ENCODE measurements at places on chromosomes 11 and 22.

DNA sequence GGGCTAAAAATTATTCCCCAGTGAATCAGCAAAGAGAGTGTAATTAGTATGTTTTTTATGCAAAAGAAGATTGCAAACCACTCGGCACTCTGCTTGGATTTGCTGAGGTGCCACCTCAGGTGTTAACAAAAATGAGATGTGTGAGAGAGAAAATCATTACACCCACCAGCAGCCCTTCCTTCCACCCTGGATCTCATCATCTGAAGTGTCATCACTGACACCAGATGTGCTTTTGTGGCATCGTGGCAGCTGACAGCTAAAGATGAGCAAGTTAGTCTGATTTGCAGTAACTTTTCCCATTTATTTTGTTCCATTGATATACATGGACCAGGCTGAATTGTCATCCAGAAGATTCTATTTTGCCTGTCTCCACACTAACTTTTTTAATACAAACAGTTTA lies 44.6 kb upstream of the PAK1 start:
- no peak for DNase-seq

GRCh38 chr11:65410936-65411680 lies 11.5 kb upstream of the NEAT1 start:
- no peak for DNase-seq

GRCh38 chr11:91219535-91219934 lies 996.7 kb upstream of the CHORDC1 start:
- DNase-seq: no peak

DNA sequence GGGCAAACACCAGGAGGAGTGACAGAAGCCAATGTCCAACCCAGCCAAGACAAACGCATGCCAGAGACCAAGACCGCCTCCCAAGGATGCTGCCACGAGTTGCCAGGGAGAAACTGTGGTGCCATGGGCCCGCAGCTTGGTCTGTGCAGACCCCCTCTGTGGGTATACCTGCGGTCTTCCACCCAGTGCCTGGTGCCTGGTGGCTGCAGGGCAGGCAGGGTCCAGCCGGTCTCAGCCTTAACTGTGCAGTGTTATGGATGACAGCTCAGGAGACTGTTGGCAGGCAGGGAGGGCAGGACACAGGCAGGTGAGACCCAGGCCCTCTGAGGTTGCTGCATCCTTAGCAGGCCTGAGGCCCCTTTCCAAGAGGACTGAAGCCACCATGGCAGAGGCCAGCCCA lies 97.9 kb downstream of the MED15 start:
- DNase-seq: no peak

DNA sequence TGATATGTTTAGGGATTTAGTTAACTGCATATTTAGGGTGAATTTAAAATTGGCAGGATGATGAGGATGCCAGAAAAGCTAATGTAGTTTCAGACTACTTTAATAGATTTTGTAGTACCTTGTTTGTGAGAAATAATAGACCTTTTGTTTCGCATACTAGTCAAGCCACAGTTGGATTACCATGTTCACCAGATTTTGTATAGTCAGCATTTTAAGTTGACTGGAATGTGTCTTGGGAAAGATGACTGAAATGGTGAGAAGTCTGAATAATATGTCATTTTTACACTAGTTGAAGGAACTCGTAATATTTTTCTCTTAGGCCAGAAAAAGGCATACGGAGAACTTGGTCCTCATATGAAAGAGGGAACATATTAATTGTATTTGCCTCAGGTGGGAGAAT lies 23.4 kb downstream of the ATM start:
- DNase-seq: no peak

GRCh38 chr11:47714554-47715081 lies 551 bp downstream of the AGBL2 start:
- DNase-seq: no peak

GRCh38 chr11:126400479-126400878 lies 45.0 kb downstream of the ST3GAL4 start:
- DNase-seq: no peak

DNA sequence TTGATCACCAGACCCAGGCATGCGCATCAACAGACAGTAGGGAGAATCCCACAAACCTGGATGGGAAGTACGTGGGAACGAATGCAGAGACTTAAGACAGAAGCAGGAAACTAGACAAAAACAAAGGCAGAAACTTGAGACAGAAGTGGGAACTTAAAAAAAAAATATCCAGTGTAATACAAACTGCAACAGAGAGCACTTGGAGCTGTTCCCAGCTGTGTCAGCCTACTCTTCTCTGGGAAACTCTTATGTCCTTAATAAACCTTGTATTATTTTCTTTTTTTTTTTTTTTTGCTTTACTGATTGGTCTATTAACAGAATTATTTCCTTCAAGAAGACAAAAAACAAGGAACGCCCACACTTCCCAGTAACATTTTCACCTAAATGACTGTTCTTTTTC lies 1818.1 kb upstream of the RAG2 start:
- no peak for DNase-seq

GRCh38 chr11:1232883-1233321 lies 10.0 kb downstream of the MUC5B start:
- no peak for DNase-seq

DNA sequence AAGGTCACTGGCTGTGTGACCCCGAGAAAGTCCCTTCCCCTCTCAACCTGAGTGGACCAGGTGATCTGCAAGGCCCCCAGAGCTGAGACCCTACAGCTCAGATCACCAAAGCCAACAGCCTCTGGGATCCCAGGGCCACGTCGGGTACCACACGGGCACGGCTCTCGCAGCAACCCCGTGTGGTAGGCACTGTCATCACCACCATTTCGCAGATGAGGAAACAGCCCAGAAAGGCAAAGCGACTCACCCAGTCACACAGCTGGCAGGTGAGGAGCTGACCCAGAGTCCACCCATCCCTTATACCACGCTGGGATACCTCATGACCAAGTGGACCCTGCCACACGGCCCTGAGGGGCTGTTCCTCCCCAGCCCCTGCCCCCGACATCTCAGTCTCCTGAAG lies 2.8 kb downstream of the ATP5MGL start:
- DNase-seq: no peak

DNA sequence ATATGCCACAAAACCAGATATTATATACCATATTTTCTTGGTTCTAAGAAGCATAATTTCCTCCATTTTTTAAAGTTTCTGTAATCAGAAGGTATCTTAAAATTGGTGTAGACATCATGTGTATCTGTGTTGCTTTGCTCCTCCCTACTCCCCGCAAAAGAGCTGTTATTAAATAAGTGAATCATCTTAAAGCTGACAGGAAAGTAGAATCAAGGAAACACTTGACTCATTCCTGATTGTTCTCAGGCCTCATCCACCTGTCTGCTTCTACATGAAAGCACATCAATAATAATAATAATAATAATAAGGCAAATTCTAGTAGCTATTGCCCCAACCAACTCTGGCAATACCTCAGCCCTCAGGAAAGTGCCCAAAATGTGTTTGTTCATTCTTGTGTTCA lies 26.2 kb upstream of the GUCY1A2 start:
- no peak for DNase-seq

GRCh38 chr22:35638001-35638400 lies 10.2 kb upstream of the APOL6 start:
- DNase-seq: no peak

GRCh38 chr11:69387409-69387885 lies 93.5 kb downstream of the MYEOV start:
- DNase-seq: no peak

- no peak for DNase-seq
These were observed 59.2 kb downstream of the SPON1 start for GRCh38 chr11:14021738-14022137.

- DNase-seq: peak; percentile 91
These were observed 47.7 kb upstream of the GAB2 start for GRCh38 chr11:78465169-78465942.

GRCh38 chr11:72236774-72237111 lies 7.2 kb downstream of the PHOX2A start:
- DNase-seq: no peak

GRCh38 chr11:113332023-113332422 lies 17.6 kb downstream of the TTC12 start:
- no peak for DNase-seq

- no peak for DNase-seq
These were observed 31.9 kb downstream of the FBLN1 start for GRCh38 chr22:45534339-45535192.

GRCh38 chr11:75330291-75330690 lies 21.2 kb downstream of the ARRB1 start:
- no peak for DNase-seq

GRCh38 chr11:118842369-118842768 lies 41.3 kb upstream of the CXCR5 start:
- no peak for DNase-seq

GRCh38 chr11:88301488-88302140 lies 35.9 kb downstream of the CTSC start:
- no peak for DNase-seq

DNA sequence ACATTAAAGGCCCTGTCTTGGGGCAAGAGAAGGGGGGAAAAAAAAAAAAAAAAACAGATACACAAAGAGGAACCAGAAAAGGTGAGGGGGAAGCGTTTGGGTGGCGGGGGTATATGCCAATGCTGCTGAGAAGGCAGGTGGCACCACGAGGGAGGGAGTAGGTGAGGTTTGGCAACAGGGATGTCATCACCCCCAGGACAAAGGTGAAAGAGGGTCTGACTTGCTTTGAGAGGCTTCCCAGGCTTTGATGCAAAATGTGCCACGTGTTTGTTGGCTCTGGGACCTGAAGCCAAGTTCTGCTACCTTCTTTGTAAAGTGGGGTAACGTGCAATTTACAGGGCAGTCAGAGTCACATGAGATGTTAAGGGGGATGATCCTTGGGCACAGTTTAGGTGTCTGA lies 4.1 kb downstream of the YPEL1 start:
- no peak for DNase-seq

- DNase-seq: peak; percentile 61
These were observed 288.8 kb downstream of the CASP12 start for GRCh38 chr11:104609311-104610085.

- no peak for DNase-seq
These were observed 119.4 kb downstream of the WNT7B start for GRCh38 chr22:45857519-45857918.

- DNase-seq: no peak
These were observed 2.9 kb downstream of the PAK1 start for GRCh38 chr11:77470971-77471370.

DNA sequence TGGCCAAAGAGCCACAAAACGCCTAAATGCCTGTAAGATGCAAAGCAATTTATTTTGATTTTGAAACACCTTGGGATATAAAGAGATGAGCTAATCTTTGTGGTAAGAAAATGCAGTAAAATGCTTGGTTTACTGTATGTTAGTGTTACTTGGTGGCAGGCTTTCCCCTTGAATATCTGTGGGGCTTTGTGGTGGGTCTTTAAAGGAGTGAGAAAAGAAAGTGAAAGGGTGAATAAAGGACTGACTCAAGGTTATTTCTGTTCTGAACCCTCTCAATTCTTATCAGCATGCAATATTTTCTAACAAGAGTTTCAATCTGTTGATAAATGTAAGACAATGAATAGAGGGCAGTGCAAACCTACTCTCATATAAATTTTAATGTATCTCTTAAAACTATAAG lies 1555.9 kb upstream of the RAG2 start:
- DNase-seq: no peak

GRCh38 chr11:85647078-85647477 lies 689 bp upstream of the TMEM126A start:
- no peak for DNase-seq

- DNase-seq: no peak
These were observed 104.4 kb downstream of the ZBTB16 start for GRCh38 chr11:114163830-114164401.

DNA sequence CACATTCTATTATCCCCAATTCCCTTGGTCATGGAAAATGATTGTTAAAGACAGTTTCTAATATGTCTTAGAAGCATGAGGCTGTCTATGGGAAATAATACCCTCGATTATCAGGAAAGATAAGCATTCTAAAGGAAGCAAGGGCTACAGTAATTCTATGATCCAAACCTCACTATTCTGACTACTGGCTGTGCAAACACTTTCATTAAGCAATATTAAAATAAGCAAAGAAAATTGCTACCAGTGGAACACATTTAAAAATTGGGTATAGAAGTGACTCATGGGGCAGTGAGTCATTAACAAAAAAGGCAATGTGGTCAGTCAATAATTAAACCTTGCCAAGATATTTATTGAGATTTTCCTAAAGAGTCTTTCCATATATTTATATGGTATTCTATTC lies 1415.2 kb upstream of the TENM4 start:
- no peak for DNase-seq

- no peak for DNase-seq
These were observed 87.5 kb upstream of the PARVA start for GRCh38 chr11:12289667-12290476.

GRCh38 chr22:38681582-38682335 lies at the start of gene TOMM22:
Gene TOMM22, plus strand, starts transcription at chr22:38681957. Its CDS starts 22 bp downstream, at chr22:38681979.
- peak; percentile 76 for DNase-seq

- DNase-seq: no peak
These were observed 3.8 kb downstream of the SLC7A4 start for GRCh38 chr22:21028277-21029251.

- DNase-seq: no peak
These were observed 24.6 kb downstream of the ATG16L2 start for GRCh38 chr11:72838691-72839305.

DNA sequence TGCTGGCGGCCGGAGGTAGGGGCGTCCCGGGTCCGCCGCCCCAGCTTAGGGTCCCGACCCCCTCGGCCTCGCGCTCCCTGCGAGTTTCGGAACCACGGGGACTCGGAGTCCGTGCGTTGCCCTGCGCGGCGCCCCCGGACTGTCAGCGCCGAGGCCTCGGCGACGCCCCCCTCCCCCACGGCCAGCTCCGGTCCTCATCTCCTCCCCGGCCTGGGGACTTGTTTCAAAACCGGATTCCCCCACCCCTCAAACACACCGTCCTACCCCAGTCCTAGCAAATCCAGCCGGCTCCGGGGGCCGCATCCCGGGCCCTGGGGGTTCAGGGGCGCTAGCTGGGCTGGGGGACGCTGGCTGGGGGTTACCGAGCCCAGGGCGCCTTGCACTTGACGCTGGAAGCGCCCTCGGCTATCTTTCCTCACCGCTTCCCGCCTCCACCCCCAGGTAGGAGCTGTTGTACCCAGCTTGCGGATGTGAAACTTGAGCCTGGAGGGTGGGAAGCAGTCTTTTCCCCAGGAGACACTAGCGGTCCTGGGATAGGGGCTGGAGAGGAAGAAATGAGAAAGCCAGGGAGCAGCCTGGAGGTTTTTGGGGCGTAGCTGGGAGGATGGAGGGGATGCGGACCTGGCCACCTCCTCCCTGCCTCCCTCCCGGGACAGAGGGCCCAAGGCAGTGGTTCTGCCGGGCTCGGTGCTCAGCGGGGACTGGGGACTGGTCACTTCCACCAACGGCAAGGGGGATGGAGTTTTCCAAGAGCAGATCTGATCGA lies 550 bp downstream of the FBLN1 start:
- DNase-seq: no peak

GRCh38 chr11:133197425-133197824 lies 334.9 kb downstream of the OPCML start:
- DNase-seq: no peak
